Stimulated activated CD4-positive, alpha-beta T cell treated with anti-CD3 and anti-CD28 coated beads, Interleukin-1b, Interleukin-23, amount 100 ng/mL, for 1 hour (primary cell): ENCODE measurements at places on chromosomes 4 and X.

- DNase-seq: no peak
Observed at GRCh38 chr4:52076731-52077130, 25.6 kb downstream of the SPATA18 start.

DNA sequence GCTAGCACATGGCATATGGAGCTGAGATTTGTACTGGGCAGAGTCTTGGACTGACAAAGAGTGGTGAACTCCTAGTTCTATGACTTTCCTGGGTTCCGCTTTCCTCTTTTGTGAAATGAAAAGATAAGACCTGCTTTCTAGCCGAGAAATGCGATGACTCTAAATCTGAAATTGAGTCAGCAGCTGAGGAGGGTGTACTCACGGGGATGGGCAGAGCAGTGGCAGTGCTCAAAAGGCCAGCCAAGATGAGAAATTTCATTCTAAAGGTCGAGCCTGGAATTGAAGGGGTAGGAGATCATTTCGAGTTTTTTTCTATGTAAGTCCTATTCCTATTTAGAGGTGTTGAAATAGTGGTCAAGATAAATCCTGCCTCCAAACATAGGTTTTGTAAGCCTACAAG, 47.0 kb downstream of the NUDT9 start:
- DNase-seq: no peak

- DNase-seq: no peak
Observed at GRCh38 chr4:174591243-174592021, 69.1 kb upstream of the HPGD start.

- DNase-seq: no peak
Observed at GRCh38 chr4:88045021-88045420, 37.6 kb downstream of the PKD2 start.

DNA sequence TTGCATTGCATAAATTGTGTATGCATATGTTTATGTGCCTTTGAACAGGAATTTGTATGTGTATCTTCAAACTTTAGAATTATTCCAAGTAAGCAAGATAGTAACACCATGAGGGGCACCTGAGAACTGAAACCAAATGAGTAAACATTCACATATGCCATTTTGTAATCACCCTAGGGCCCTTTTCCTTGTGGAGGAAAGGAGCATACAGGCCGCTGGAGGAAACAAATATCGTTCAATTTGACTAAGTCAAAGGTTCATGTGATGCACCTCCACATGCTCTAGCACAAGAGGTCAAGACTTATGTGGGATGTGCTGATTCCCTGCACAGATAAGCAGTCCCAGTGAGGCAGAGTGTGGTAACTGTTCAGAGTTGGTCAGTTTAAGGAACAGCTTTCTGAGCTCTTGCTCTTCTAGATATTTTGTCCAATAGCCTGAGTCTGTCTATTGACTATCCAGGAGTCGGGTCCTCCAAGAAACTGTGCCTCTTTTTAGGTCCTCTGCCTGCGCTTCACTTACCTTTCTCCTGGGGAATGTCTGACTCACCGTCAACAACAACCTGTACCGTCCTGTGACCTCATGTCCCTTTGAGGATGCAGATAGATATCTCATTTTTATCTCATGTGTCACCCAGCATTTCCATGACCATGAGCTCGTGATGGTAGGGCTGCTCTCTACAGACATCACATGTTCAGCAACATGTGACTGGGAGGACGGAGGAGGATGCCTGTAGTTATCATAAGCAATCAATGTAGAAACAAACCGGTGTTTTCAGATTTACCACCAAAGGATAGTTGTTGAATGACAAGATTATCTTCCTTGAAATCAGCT, 196.9 kb downstream of the NWD2 start:
- DNase-seq: no peak

- no peak for DNase-seq
Observed at GRCh38 chr4:52853351-52853750, 8.8 kb upstream of the RASL11B start.

GRCh38 chr4:181998398-181999295, 244.6 kb upstream of the TENM3 start:
- DNase-seq: no peak

- DNase-seq: no peak
Observed at GRCh38 chr4:7785017-7785416, 154.6 kb downstream of the AFAP1 start.

DNA sequence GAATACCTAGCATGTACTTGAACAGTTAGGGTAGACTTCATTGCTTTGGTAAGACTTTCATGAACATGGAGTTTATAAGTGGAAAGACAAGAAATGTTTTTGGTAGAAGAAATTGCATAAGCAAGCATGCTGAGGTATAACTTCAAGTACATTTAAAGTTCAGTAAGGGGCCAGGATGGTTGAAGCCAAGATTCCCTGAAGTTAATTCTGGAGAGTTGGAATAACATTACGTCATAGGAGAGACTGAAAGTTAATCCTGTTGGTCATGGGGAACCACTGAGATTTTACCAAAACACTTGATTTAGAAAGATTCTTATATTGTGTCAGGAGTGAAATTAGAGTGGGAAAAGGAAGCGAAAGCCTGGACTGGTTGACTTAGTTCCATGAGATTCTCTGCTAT, 767.5 kb upstream of the MAGEB2 start:
- DNase-seq: no peak

DNA sequence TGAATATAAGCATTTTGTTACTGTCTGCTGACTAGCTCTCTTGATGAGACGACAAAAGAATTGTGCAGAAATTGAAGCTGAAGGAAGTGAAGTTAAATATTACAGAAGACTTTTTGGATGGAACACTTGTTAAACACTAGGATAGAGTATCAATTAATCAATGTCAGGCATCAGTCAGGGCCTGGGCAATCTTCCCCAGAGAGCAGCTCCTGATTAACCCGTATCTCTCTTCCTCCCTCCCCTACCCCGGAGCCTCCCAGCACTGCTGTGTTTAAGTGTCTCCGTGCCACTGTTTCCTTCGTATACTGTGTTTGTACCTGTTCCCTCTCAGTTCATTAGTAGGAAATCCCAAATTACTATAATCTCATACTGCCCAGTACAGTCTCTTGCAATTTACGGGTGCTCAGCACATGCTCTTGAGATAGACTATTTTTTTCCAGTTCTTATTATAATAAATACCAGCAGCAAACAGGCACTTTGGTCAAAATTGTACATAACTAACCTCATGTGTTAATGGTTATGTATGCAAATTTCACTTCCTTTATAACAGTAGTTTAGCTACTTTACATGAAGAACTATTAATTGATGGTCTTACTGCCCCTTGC, 765.7 kb upstream of the FTHL17 start:
- DNase-seq: no peak

GRCh38 chr4:117847849-117848248, 186.4 kb upstream of the NDST3 start:
- DNase-seq: no peak

DNA sequence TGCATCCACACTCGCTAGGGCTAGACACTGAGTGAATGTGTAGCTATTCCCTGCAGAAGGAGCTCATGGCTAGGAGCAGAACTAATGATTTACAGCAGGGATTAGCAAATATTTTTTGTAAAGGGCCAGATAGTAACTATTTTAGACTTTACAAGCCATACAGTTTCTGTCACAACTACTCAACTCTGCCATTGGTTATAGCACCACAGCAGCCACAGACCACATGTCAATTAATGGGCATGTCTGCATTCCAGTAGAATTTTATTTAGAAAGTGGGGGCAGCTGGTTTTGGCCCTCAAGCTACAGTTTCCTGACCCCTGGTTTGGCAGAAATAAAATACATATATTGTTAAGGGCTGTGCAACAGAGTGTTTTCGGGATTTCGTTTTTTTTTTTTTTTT, 192.6 kb downstream of the FRMPD4 start:
- DNase-seq: no peak

GRCh38 chrX:114650351-114650750, 66.5 kb downstream of the HTR2C start:
- no peak for DNase-seq

DNA sequence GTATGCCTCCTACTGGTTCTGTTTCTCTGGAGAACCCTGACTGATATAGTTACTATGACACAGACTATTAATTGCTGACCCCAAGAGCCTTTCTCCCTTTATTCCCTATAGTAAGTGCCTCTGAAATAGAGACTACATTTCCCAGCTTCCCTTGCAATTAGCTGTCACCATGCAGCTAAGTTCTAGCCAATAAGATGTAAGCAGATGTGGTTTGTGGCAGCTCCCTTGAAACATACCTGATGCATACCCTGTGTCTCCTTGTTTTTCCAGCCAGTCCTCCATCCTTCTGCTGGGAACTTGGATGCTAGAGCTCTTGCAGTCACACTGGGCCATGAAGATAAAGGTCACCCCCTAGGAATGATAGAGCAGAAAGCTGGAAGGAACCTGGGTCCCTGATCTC, 9.7 kb upstream of the TMEM165 start:
- no peak for DNase-seq

GRCh38 chr4:139665079-139665689, 435 bp upstream of the MGST2 start:
- DNase-seq: no peak

- DNase-seq: no peak
Observed at GRCh38 chr4:176034499-176034898, 31.1 kb upstream of the WDR17 start.

DNA sequence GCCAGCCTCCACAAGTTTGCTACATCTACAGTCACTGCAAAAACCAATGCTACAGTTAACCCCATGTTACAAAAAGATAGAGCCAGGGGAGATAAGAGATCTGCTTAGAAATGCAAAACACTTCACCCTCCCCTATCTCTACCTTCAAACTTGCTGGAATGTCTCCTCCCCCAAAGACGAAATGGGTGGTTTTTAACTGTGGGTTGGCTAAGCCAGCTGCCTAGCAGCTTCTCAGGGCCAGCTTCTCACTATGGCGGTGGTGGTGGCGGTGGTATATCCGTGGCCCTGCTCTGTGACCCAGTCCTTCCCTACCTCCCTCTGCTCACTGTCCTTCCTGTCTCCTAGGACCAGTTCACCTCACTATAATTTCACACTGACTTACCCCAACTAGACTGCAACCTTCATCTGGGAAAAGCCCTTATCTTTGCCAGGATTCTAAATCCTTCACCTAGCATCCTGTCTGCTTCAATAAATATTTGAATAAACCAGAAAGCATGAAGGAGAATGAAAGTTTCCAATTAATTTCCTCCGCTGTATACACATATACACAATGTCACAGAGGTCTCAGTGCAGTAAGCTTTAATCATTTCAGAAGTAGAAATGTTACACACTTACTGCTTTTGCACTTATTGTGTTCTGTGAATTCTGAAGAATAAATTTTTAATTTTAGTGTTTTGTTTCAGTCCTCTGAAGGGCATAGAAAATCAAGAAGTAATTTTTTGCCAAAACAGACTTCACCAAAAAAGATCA, 46.3 kb downstream of the SH3KBP1 start:
- no peak for DNase-seq

GRCh38 chrX:20171887-20172286, 30.2 kb upstream of the EIF1AX start:
- DNase-seq: no peak

DNA sequence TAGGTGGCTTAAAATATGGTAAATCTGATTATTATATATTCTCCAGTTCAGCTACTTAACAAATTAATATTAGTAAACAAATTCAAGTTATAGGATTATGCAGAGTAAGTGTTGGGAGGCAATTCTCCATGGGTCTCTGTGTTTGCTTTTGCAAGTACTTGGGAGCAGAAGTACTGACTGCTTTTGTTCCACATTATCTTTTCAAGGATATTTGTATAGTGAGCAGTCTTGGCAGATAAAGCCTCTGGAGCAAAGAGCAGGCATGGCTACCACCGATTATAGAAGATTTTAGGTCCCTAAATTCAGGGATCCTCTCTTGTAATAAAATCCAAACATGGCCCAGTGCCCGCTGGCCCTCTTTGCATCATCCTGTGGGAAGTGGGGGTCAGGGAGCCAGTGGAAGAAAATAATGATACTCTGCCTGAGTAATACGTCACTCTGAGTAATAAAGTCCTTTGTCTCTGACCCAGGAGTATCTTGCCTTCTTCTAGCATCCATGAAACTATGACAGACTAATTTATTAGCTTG, 23.2 kb downstream of the NDNF start:
- DNase-seq: no peak

GRCh38 chrX:112642349-112642748, 37.4 kb downstream of the LHFPL1 start:
- DNase-seq: no peak

DNA sequence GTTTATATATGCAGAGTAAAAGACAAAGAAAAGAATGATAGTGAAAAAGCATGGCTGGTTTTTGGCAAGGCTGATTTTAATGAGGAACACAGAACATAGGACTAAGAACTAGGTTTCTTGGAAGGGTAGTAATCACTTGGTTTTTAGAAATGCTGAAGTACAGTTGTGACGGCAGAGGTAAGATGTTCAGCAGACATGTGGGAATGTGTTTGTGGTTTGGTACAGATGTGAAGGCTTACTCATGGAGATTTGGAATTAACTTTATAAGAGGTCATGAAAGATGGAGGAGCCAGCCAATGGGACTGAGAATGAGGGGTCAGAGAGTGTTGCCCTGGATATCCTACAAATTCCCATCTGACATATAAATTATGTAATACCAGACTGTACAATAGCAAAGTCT, 243.6 kb downstream of the NPFFR2 start:
- no peak for DNase-seq

- no peak for DNase-seq
Observed at GRCh38 chr4:1943928-1944327, 64.8 kb downstream of the NELFA start.

DNA sequence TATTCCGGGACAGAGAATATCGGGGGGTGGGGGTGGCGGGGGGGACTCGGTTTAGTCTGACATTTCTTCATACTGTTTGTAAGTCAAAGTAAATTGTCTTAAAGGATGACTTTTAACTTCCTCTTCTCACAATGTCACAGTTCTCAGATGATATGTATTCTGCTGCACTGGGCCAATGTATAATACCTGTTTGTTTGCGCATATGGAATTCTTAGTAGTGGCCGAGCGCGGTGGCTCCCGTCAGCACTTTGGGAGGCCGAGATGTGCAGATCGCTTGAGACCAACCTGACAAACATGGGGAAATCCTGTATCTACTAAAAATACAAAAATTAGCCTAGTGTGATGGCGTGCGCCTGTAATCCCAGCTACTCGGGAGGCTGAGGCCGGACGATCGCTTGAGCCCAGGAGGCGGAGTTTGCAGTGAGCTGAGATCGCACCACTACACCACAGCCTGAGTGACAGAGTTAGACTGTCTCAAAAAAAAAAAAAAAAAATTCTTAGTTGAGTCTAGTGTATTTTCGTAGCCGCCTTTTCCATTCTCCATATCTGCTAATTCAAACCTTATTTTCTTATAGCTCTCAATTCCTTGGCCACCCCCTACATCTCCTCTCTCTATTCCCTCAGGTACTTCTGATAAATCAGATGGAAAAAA, 851 bp downstream of the POLR2B start:
- no peak for DNase-seq

GRCh38 chr4:88286897-88287296, 2.5 kb upstream of the PPM1K start:
- no peak for DNase-seq

DNA sequence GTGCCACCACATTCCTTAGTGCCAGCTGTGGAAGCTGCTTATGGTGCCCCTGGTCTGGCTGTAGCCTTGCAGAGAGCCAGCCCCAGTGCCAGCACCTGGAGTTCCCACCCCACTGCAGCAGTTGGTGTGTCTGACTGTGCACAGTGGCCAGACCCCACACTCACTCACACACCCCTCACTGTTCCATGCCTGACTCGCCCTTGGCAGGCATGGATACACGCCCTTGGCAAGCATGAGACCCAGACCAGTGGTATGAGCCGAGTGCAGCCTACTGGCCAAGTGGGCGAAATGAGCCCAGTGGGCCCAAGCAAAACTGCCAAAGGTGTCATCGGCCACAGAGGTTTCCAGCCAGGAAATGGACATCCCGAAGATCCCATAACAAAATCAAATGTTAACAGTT, 27.4 kb downstream of the NAA11 start:
- DNase-seq: no peak
